Kidney epithelial cell (primary cell): ENCODE measurements at places on chromosomes 16 and 17. TPM values are rescaled to one million over a fixed set of nuclear protein-coding genes. Genes with fewer than 3 reads are reported as not detected.

Gene TBC1D28
- not detected in 2 replicates for total RNA-seq

Gene WNT9B
- not detected in 2 replicates for total RNA-seq

Gene GRAP
- 1.2 and 1.6 TPM in 2 replicates for total RNA-seq

Gene STH
- total RNA-seq, result not detected in 2 replicates

Gene RETREG3
- total RNA-seq, result 64.9 and 68.2 TPM in 2 replicates

Gene HNF1B
- total RNA-seq, result 15.1 and 20.7 TPM in 2 replicates

Gene PIK3R5
- 0.96 and 1.7 TPM in 2 replicates for total RNA-seq

Gene PMFBP1
- total RNA-seq, result 0.75 TPM in 1 of 2 replicates, not detected in the other

Gene CNTNAP4
- not detected in 2 replicates for total RNA-seq

Gene GDPD3
- 0.14 and 0.50 TPM in 2 replicates for total RNA-seq

Gene RNF157
- 6.0 and 7.5 TPM in 2 replicates for total RNA-seq

Gene USP22
- 235 and 248 TPM in 2 replicates for total RNA-seq

DNA sequence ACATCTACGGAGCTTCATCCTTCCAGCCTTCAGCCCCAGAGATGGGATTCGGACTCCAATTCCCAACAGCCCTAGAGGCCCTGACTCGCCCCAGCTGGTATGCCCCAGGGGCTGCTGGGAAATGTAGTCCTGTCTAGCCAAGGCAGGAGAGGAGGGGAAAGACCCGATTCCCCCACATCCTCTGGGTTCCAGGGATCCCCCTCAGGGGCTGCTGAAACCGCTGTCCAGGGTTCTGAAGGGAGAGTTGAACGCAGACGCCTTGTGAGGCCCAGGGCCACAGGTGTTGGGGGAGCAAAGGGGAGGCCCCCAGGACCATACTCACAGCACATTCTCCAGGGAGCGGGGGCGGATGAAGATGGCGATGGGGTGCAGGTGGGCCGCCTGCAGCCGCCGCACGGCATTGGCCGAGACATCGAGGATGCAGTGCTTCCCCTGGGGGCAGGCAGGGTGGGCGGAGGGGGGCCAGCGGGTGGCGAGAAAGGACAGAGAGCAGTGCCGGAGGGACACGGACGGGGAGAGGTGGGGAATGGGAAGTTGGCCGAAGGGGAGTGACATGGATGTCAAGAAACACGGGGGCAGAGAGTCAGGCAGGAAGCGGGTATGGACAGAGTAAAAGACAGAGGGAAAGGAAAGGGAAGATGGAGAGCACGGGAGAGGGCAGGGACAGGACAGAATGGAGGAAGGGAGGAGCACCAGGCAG is 12.6 kb upstream of the ASGR1 start:
- DNase-seq, result no peak

DNA sequence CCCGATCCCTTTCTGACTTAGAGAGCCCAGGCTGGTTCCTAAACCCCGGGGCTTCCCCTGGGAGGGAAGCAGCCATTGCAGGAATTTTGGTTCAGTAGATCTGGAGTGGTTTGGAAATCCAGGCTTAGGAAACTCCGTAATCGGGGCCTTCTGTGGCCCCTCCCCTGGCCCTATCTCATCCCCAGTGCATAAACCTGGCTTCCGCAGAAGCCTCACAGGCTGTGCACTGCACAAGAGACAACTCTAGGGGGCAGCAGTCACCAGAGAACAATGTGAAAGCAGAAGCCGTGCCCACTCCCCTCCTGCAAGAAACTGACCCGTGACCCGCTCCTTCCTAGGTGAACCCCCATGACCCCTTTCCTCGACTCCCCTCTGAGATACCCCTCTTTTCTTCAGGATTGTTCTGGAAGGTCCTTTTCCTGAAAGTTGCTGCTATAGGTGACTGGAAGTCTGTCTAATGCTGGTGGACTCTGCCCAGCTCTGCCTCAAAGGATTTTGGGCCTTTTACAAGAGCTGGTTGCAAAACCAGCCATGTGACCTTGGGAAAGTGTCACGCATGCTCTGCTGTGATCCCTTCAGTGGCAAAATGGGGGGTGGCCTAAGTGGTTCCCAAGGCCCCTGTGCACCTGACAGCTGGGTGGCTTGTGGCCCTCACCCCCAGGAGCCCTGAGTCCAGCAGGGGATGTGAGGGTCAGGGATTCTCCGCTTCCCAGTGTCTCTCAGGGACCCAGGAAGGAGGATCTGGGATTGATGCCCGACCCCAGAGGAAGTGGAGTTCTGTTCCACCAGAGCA is 14.4 kb downstream of the GUCY2D start:
- DNase-seq, result no peak

- DNase-seq, result no peak
Measured at GRCh38 chr16:85221771-85222154, 109.5 kb upstream of the CIBAR2 start.

- no peak for DNase-seq
Measured at GRCh38 chr17:9907883-9908648, 3.0 kb upstream of the RCVRN start.

GRCh38 chr16:56192986-56193945 is 2.0 kb downstream of the GNAO1 start:
- DNase-seq, result no peak

GRCh38 chr16:65989861-65990604 is 376.5 kb upstream of the CDH5 start:
- no peak for DNase-seq

- no peak for DNase-seq
Measured at GRCh38 chr16:17232487-17232886, 238.3 kb downstream of the XYLT1 start.

DNA sequence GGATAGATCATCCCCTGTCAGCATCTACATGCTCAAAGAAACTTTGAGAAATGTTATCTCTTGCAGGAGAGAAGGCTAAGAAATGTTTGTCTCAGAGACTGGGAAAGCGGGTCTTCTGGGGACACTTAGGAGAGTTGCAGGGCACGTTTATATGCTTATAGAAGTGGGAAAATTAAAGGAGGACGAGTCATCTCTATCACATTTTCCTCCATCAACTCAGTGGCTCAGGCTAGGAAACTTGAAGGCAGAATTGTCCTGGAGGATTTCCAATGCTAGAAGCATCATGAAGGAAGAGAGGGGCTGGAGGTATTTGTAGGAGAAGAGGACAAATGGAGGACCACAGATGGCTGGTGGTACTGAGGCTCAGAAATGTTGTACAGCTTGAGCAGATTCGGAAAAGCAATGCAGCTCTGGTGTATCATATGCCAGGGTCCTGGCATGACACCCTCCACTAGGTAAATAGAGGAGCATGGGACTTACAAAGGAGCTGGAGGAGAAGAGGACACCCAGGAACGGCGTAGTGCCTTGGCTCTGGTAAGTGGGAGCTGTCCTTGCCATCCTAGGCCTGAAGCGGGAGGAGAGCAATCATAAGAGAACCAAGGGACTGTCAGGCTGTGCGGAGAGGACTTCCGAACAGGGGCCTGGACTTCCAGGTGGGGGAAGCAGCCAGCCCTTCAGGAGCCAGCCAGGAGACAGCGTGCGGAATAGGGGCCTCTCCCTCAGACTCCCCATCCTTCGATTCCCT is 4.5 kb upstream of the HS3ST3B1 start:
- DNase-seq, result no peak

DNA sequence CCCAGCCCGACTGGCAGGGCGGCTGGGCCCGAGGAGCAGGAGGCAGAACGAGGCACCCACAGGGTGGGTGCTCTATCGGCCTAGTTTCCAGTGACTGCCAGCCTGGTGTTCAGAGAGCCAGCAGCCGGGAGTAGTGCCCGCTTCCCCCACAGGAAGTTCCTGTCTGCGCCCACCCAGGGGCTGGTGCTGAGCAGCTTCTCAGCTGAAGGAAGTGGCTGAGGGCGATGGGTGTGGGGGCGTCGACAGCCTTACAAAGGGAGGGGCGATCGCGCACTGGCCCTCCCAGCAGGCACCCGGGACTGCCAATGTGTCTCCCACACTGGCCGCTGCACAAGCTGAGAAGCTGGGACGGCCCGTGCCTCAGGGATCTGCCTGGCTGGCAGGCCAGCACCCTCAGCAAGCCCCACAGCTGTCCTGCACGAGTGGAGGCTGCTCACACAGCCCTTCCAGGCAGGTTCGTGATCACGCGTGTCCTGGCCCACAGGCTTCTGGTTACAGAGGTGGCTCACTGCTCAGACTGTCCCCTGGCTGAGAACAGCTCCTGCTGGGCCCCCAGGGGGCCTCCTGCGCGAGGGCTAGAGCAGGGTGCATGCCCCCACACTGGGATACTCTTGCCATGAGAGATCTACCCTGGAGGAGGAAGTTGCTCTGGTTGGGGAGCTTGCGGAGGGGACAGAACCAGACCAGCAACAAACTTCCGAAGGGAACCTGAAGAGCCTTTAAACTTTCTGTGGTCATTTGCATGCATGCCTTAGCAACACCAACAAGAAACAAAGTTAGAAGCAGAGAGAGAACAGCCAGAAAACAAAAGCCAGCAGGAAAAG is 2.5 kb downstream of the RNF166 start:
- no peak for DNase-seq

DNA sequence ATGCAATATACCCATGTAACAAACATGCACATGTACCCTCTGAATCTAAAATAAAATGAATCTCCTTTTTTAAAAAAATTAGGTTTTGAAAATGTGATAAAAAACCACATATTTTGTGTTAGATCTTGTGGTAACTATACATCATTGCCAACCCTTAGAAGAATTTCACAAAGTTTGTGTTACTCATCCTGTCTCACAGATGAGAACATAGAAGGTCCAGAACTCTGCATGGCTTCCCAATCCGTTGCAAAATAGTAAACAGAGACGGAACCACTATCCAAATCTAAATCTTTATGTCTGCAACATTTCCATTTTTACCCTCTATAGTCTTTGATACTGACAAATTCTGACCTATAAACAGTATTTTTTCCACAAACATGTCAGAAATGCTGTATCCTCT is 759.9 kb downstream of the KCNJ2 start:
- no peak for DNase-seq

GRCh38 chr17:19415806-19416775 is 5.1 kb downstream of the RNF112 start:
- DNase-seq, result no peak

- no peak for DNase-seq
Measured at GRCh38 chr16:50834701-50835100, 92.8 kb downstream of the CYLD start.

- DNase-seq, result peak; percentile 84
Measured at GRCh38 chr17:50866261-50866949, at the start of gene TOB1. TOB1 (minus strand) TSS chr17:50866354; CDS start chr17:50864017, 2,337 bp downstream.

DNA sequence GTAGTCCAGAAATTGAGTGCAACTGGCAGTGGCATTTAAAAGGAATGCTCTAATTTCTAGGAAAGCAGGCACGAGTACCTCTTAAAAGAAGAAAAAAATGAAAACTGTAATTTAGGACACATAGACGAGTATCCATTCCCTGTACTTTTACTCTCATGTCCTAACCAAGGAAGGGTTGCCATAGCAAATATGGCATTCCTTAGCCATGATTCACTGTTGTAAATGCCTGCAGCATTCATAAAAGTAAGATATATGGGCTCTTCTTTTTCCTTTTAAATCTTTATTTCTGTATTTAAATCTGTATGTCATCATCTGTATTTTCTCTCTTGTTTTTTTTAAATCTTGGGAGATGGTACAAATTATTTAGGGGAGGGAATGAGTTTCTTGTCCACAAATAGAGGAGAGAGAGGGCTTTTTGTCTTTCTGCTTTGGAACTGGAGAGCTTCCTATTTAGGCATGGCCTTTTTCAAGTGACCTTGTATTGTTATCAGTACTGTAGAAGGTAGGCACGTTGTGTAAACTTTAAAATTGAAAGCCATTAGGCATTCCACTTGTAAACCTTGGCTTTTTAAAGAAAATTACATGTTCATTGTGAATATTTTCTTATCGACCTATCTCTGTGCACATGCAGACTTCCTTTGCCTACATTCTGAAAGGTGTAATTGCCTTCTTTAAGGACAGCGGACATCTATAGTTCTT is 50.0 kb downstream of the TENT4B start:
- DNase-seq, result peak; percentile 90
